ENCODE measurements at places on chromosomes 6 and 20.

GRCh38 chr6:134341999-134342567 lies 24.2 kb upstream of the SGK1 start:
- DNase-seq = no peak

GRCh38 chr6:143198312-143198711 lies 137.6 kb downstream of the AIG1 start:
- DNase-seq = no peak

DNA sequence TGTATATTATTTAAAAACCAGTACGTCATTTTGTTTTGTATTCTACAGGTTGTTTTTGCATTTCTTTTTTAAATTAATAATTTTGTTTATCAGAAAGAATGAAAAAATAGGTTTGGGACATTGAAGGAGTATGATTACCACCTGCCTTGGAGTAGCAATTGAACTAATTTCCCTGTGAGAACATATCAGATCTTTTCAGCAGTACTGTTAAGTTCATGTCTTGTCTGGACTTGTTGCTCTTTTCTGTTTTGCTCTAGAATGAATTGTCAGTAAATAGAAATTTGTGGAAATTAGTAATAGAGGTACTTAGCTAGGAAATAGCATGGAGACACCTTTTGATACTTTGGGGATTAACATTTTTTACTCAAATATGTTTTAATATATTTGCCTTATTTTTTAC lies 24.3 kb downstream of the HSF2 start:
- no peak for DNase-seq

GRCh38 chr20:10408108-10408813 lies 25.8 kb downstream of the MKKS start:
- DNase-seq = no peak

DNA sequence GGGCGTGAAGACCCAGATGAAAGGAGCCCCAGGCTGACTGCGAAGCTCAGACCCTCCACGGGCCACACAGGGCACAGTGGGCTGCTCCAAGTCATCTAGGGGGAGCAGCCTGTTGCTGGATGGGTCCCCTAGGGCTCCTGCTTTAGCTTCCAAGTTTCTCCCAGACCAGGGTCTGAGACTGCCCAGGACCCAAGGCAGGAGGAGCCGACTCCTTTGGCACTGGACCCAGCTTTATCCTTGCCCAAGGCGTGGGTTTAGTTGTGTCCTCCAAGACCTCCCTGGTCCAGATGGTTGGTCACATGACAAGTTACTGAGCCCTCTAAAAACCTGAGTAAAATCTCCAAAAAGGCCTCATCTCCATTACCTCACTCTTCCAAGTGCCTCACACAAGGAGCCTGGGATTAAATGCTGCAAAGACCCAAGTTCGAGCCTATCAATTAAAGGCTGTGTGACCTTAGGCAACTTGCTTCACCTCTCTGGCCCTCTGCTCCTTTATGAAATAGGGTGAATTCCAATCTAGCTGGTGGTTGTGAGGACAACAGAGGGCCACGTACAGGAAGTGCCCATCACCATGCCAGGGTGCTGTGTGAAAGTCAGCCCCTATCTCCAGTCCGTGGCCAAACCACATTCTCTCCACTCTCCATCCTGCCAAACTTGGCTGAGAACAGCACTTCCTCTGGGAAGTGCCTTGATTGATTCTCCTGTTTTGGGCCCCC lies 2.5 kb downstream of the NECAB3 start:
- DNase-seq = no peak

DNA sequence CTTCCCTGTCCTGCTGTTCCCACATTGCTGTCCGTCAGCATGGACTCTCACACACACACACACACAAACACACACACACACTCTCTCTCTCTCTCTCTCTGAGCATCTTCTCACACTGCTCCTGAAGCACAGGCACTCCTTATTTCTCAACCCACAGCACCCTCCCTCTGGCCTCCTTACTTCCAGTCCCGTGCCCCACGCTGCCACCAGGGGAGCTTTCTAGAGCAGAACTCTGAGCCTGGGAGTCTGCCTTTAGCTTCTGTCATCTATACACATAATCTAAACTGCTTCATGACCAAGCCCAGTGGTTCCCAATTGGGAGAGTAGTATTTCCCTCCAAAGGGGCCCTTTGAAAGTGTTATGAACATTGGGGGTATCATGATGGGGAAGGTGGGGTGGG lies 29.1 kb downstream of the HECA start:
- DNase-seq = no peak

DNA sequence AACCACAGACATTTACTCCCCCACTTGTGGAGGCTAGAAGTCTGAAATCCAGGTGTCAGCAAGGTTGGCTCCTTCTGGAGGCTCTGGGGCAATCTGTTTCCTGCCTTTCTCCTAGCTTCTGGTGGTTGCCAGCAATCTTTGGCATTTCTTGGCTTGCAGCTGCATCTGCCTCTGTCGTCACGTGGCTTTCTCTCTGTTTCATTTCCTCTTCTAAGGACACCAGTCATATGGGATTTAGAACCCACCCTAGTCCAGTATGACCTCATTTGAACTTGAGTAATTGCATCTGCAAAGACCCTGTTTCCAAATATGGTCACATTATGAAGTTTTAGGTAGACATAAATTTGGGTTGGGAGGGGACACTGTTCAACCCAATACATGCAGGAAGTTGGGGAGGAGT lies 56.2 kb upstream of the EPB41L1 start:
- no peak for DNase-seq

DNA sequence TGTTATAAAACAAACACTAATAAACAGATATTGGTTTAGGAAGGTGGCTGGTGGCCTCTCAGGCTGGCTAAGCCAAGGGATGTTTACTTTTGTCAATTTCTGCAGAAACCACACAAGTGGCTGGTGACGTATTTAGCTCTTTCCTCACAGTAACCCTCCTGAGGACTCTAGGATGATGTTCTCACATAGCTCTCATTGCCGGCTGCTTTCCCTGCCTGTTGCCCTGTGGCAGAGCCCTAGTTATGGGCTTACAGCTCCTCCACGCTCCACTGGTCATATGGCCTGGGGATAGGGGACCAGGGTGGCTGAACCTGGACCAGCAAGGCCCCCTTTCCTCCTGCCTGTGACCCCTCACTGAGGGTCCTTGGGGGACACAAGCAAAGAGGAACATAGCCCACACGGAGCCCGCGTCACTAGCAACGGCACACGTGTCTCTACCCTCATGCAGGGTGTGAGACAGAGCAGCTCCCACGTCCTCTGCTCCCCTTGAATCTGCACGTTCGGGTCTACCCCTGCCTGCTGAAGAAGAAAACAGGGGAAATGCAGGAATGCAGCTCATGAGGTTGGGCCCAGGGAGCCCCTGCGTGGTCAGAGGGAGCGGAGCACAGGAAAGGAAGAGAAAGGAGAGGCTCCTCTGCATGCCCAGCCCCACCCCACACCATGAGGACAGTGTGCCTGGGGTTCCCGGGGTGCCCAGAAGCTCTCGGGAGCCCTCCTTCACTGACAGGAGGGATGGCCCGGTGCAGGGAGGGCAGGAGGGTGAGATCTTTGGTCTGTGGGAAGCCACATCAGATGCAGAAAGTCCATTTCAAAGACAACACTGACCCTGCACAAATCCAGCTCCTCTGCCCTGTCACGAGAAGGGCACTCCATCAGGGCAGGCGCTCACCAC lies 13.9 kb downstream of the RAMACL start:
- no peak for DNase-seq

- DNase-seq = peak; percentile 82
Observed at GRCh38 chr6:149454346-149454848, 30.4 kb downstream of the ZC3H12D start.

- no peak for DNase-seq
Observed at GRCh38 chr6:75619230-75619899, 17.7 kb downstream of the SENP6 start.

DNA sequence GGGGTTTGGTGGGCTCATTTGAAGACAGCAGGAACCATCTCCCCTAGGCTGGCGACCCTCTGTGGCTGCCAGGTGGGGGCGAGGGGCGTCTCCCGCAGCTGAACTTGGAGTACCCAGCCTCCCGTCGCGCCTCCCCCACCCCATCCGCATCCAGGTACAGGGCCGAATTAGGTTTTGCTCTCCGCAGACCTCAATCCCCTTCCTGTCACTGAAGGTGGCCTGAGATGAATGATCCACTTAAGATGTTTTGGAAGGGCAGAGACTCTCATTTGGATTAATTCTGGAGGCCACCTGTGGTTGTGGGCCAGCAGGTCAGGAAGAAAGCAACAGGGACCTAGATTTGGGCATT lies 493 bp downstream of the CD83 start:
- DNase-seq = no peak

DNA sequence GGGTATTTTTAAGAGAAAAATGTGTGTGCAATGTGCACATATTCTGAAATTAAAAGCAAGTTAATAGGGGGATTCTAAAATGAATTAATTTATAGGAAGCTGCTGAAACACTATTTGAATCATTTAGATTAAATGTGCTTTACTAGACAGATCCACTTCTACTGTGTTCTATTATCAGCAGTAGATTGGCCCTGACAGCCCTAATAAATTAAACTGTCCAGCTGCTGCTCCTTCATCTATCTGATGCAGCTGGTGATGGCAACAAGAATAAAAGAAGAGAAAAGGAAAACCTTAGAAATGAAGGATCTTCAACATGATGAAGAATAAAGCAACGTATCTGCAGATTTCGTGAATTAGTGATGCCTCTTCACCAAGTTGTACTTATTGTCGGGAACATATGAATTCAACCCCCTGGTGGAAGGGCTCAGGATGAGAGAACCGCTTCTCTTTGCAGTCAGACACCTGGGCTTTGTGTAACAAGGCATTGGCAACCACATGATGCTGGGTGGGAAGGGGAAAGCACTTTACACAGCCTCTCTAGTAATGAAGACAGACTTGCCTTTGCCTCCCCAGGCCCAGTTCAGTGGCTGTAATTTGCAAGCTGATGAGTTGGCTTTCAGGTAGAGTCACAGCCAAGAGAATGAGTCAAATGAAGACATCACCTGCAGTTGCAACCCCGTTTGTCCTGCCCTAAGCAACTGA lies 94.4 kb downstream of the LAMP5 start:
- no peak for DNase-seq

DNA sequence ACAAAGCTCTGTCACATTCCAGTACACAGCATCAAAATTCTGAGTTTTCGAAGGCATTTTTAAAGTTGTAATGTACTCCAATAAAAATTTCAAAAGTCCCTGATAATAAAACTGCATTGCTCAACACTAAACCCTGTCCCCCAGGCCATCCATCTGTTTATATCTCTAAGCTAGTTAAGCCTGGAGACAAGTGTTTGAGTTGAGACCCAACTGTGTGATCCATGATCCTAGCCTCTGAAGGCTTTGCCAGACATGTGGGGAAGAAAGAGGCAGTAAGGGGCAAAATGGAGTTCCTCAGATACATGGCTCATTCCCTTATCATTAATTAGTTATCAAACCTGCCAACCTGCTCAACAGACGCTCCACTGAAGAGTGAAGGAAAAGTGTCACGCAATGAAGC lies 198.4 kb downstream of the ISM1 start:
- no peak for DNase-seq

DNA sequence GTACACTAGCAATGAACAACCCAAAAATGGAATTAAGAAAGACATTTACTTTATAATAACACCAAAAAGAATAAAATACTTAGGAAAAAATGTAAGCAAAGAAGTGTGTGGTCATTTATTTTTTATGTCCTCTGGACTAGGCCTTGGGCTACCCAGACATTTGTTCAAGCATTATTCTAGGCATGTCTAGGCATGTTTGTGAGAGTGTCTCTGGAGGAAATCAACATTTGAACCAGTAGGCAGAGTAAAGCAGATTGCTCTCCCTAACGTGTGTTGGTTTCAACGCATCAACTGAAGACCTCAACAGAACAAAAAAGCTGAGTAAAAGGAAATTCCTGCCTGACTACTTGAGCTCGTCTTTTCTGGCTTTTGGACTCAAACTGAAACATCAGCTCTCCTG lies 84.5 kb downstream of the ANKEF1 start:
- DNase-seq = no peak

DNA sequence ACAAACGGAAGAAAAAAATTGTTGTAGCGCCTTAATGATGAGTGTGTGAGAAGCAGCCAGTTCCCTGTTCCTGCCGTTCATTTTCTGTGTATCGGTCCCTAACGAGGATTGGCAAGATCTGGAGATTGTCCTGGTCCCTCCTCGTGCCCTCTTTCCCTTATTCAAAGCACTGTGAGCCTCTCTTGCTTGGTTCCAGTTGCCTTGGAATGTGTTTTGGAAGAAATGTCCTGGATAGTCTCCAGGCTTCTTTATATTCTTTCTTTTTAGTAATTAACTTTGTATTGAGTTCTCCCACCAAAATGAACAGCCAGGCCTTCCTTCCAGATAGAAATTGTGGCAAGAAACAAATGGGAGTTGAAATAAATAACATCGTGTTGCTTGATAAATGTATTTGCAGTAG lies 348.3 kb downstream of the CDH26 start:
- no peak for DNase-seq

GRCh38 chr20:57964011-57964862 lies 254.4 kb upstream of the PMEPA1 start:
- DNase-seq = no peak

- DNase-seq = no peak
Observed at GRCh38 chr6:68069921-68070710, 565.0 kb upstream of the ADGRB3 start.

DNA sequence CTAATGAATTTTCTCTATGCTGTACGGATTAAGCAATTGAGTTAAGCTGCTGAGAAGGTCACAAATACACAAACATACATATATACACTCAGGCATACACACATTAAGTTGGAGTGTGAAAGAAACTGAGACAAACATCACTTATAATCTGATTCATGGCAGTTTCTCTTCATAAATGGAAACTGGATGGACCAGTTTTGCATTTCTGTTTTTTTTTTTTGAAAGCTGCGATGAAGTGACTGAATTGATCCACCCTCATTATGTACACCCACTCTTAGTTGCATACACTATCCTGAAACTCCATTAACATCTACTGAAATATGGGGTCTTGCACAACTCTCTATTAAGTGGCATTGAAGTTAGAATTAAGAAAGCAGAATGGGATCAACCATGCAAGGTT lies 32.9 kb upstream of the TENT5A start:
- DNase-seq = no peak

DNA sequence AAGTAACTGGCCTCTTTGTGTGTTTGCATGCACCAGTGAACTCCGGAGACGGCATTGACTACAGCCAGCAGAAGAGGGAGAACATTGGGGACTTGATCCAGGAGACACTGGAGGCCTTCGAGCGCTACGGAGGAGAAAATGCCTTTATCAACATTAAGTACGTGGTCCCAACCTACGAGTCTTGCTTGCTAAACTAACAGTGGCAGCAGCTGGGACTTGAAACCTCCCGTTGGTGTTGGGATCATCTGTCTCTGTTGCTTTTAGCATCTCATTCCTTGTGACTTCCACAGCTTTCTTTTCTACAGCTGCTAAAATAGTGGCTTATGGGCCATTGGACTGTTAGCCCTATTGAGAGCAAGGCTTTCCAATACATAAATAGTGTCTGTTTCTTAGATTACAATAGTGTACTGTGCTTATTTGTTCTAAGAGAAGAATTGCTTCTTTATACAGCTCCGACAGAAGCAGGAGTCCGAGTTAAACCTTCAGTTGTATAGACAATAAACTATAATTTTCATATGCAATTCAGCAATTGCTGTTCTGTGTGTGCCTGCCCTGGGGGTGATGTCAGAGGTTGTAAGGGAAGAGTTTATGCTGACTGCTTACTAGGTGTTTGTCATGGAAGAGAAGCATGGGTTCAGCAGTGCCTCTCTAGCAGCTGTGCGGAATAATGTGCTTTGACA lies 99.6 kb upstream of the QKI start:
- DNase-seq = no peak
